Left cardiac atrium (tissue), 4 donors: ENCODE measurements at places on chromosomes 4 and X. TPM values are rescaled to one million over a fixed set of nuclear protein-coding genes. Genes with fewer than 3 reads are reported as not detected.
A peak's percentile ranks its signal among the peaks of the same experiment; 100 is the strongest.

- no peak for DNase-seq
Measured at GRCh38 chr4:155524926-155525455, 141.7 kb upstream of the GUCY1A1 start.

DNA sequence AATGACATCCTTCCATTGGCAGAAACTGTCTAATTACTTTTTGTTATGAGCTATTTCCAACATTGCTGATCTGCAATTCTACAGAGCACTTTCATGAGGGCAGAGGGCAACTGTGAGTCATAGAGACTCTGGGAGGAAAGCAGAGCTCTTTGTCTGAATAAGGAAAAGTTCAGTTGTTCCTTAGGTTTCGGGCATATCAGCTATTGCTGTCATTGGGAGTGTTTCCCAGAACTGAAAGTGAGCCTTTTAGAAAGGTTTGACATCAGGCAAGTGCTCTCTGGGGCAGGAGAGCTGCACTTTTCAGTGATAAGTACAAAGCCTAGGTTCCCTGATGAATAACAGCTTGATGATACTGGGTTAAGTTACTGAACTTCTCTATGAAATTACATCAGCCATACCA is 119.2 kb upstream of the EDNRA start:
- DNase-seq, result peak; percentile 21

DNA sequence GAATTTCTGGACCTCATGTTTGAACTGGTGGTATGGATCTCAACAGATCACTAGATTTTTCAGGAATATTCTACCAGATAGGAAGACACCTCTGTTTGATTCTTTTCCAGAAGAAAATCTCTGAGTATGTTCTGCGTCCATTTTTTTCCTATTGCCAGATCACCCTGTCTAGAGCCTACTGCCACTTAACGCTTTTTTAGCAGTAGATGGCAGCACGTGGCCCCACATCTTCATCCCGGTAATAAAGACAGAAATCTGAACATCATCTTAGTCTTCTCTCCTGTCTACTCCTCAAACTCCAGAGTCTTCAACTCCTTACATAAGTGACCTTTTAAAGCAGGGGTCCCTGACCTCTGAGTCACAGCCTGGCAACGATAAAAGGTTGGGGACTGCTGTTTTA is 184.7 kb downstream of the TMA16 start:
- DNase-seq, result no peak

GRCh38 chr4:111754003-111754402 is 391.3 kb upstream of the FAM241A start:
- no peak for DNase-seq

DNA sequence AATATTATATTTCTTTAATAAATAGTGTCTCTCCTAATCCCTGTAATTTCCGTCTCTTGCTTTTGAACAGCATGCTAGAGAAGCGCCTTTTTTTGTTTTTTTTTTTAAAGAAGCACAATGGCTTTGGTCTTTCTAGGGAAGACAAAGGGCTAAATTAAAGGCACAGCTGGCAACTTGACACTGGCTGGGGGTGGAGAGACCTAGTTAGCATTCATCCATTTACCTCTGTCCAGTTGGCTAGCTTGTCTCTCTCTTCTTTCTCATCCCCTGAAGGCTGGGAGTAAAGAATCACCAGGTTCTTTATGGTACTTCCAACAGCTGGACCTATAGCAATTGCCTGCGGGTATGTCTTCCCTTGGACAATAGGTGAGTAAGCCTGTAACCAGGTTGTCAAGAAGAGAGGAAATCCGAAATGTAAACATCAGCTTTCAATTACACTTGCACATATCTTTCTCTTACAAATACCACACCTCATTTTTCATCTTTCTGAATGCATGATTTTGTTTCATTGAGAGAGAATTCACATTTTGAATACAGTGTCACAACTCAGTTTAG is 178.4 kb upstream of the GPR101 start:
- DNase-seq, result no peak

DNA sequence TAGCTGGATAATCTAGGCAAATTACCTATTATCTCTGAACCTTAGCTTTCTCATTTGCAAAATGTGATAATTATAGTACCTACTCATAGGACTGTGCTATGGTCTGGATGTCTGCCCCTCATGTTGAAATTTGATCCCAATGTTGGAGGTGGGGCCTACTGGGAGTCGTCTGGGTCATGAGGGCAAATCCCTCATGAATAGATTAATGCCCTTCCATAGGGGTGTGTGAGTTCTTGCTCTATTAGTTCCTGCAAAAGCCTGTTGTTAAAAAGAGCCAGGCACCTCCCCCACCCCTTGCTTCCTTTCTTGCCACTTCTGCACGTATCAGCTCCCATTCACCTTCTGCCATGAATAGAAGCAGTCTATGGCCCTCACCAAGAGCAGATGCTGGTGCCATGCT is 73.9 kb downstream of the SERTM2 start:
- no peak for DNase-seq

GRCh38 chr4:73945674-73946449 is 36.0 kb downstream of the PF4 start:
- DNase-seq, result no peak

DNA sequence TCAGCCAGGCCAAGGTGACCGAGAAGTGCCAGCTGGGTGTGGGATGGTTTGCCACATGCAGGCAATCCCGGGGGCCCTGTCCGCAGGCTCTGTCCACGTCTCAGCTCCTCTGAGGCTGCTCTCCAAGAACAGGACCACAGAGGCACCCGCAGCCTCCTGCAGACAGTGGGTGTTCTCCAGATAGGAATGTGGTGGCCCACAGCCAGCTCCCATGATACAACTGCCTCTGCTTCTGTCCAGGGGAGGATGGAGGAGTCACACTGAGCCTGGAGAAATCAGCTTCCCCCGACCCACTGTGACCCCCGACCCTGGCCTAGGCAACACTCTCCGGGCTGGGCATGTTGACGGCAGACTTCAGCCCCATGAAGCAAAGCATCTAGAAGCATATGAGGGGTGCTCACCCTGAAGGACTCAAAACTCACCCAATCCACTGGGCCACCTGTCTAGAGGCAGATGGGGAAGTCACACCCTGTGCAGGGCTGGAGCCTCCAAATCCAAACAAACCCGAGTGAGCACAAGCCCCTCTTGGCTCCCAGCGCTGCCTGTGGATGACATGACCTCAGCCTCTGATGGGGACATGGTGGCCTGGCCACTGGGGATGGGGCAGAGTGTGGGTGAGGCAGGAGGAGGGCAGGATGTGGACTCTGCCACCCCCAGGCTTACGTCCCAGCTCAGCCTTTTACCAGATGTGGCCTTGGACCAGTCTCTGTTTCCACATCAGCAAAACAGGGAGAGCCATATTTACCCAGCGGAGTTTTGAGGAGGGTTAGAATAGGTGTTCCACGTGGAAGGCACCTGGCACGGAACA is 102.3 kb downstream of the PSAPL1 start:
- peak; percentile 54 for DNase-seq

GRCh38 chr4:7649741-7650531 is 215.2 kb upstream of the PSAPL1 start:
- DNase-seq, result no peak

DNA sequence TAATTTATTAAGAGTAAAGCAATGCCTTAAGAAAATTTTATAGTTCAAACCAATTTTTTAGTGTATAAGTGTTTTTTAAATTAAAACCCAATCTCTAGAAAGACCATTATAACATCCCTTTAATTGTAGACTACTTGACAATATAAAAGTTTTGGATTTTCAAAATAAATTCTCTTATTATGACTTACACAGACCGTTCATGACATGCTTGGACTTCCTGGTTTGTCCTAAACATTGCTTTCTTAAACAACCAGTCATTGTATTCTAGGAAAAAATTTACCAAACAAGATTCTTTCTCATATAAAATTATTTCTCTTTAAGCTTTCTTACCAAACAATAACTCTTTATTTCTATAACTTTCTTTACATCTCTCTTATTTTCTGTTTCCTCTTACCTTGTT is 49.0 kb upstream of the CXorf51A start:
- no peak for DNase-seq

DNA sequence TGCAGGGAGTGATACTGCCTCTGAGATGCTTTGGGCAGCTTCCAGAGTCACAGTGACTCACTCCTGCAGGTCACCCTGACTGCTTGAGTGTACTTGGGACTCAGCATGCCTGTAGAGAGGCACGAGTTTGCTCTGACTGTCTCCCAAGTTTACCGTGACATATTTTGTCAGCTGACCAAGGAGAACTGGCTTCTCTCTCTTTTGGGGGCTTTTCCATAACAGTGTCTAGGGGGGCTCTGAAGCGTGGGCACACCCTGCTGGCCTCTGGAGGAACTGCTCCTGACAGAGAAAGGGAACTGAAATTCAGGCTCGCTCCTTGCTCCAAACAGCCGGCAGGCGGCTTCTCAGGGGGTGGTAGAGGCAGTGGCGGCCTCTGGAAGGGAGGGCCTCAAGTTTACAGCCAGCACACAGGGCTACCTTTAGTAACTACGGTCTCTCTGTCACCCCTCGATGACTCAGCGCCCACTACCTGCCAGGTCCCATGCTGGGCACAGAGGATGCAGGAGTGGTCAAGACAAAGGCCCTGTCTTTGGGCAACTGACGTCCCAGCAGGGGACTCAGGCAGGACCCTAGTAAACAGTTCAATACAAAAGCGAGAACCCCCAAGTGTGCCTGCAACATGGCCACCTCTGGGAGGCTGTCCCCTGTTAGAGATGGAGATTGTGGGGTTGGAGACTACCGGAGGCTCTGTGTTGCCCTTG is 17.8 kb downstream of the ZNF185 start:
- no peak for DNase-seq

DNA sequence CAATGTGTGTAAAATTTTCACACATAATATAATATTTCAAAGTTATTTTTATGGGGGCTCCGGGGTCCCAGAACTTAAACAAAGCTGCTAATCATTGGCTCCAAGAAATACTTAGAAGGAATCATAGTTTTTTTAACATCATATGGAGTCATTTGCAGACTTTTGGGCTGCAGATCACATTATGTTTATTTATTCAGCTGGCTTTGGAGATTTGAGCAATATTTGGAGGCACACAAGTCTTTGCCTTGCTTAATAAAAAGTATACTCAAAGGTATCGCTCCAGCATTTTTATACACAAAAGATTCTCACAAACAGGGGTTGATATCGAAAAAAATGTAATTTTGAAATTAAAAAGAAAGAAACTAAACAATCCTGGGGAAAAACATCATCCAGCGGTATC is 382.5 kb upstream of the TENM3 start:
- no peak for DNase-seq

DNA sequence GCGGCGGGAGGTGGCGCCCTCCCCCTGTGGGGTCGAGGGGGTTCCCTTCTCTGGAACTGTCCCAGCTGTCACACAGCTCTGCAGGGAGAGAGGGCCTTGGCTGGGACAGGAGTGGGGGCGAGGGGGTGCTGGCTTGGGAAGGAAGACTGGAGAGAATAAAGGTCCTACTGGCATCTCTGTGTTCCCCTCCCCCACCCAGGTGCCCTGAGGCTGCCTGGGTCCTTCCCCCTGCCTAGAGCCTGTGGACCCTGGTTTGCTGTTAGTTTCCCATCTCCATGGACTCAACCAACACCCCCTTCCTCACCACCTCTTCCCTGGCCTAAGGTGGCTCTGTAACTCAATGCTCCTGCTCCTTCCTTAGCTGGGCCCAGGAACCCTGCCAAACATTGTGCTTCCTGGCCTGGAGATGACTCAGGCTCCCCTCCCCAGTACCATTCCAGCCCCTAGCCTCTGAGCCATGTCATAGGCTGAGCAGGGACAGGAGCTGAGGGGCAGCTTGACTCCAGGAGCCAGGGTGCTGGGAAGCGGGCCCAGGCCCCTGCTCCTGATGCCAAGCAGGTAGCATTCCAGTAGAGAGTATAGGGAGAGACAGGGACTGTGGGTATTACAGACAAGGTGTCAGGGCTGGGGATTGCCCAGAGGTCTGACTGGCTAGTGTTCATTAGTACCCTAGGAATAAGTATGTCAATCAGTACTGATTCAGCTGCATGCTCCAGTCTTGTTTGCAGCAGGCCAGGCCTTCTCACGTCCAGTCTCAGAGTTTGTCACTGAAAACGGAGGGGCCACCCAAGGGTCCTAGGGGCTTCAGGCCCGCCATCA is 100.7 kb downstream of the EFNB1 start:
- DNase-seq, result peak; percentile 49

GRCh38 chr4:186724864-186725468 is 1.3 kb upstream of the FAT1 start:
- no peak for DNase-seq

DNA sequence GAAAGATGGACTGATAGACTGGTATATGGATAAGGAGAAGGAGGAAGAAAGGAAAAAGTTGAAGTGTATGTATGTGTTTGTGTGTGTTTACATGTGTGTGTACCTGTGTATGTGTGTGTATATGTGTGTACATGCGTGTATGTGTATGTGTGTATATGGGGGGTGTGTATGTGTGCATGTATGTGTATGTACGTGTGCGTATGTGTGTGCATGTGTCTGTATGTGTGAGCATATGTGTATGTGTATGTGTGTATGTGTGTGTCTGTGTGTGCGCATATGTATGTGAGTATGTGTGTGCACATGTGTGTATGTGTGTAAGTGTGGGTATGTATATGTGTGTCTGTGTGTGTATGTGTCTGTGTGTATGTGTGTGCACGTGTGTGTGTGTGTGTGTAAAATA is 101.5 kb upstream of the KLHL13 start:
- DNase-seq, result no peak

- DNase-seq, result peak; percentile 75
Measured at GRCh38 chr4:3037957-3038461, 36.3 kb downstream of the HTT-AS start.

DNA sequence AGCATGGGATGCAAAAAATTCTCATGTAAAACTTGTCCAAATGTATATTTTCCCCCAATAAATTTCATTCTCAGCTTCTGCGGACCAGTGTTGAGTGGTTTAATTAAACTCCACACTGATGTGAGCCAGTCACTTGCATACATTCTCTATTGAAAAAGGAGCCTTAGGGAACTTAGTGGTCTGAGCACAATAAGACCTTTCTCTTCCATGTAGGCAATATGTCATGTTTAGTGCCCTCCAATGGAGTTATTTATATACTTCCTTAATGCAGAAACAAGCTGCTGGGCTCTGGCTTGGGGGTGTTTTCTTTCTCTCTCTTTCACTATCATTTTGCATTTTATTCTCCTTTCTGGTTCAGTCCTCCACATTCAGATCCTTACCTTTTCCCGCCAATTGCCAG is 196.9 kb downstream of the ANAPC10 start:
- DNase-seq, result no peak

GRCh38 chr4:177311589-177311988 is 1.9 kb downstream of the NEIL3 start:
- no peak for DNase-seq

DNA sequence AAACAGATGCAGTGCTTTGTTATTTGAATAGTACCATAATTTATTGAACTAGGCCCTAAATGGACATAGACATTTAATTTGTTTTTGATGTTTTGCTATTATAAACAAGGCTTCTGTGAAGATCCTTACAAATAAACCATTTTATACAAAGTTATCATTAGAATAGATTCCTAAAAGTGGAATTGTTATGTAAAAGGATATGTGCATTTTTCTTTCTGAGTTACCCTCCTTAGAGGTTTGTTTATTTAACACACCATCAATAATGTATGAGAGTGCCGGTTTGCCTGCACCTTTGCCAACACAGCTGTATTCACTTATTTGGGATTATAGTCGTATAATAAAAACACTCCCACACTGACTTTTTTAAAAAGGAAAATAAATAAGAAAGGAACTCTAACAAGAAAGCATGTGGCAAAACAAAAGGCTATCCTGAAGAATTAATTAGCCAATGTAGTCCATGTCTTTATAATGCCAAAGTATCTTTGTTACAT is 84.8 kb downstream of the PAK3 start:
- no peak for DNase-seq

The XK gene
- 4.4 TPM for total RNA-seq

The SLC7A11 gene
- 3.3 TPM for total RNA-seq

The NR3C2 gene
- total RNA-seq, result 18.4 TPM

The HCCS gene
- 55.3 TPM for total RNA-seq

The TRO gene
- 4.9 TPM for total RNA-seq

The SYTL4 gene
- 5.8 TPM for total RNA-seq

The CT47B1 gene
- total RNA-seq, result not detected
